EL (cell line): ENCODE measurements at places on chromosomes 2 and 18.

DNA sequence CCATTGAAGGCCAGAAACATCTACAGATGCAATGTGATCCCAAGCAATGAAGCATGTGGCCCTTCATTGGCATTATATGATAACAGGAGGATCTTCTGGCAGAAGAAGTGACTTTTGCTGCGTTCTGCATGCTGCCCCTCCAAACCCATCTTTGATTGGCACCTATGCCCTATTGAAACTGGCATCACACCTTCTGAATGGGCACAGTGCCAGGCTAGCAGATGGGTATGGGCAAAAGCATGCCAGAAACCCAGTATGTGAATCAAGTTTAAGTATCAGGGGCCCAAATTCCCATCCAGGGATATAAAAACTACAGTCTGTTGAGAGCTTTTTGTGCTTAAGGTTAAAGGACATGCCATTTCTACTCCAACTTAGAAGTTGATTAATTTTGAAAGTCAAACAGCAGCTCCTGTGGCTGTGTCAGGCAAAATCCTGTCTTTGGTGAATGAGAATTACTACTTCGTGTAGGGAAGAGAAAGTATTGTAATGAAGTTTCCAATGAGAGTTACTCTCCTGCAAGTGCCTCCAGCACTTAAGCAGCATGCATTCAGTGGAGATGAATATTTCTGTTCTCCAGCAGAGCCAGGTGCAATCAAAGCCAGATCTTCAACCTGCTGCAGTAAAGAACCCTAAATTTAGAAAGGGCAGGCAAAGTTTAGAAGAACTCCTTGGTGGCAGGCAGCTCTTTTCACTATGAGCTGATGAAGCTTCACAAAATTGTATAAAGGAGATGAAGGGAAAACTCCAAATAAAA is 8.6 kb downstream of the VRK2 start:
- DNase-seq: no peak

GRCh38 chr18:49352321-49352720 is 108.1 kb downstream of the DYM start:
- no peak for DNase-seq

GRCh38 chr2:174729797-174730697 is 34.2 kb downstream of the CHRNA1 start:
- peak; percentile 26 for DNase-seq

DNA sequence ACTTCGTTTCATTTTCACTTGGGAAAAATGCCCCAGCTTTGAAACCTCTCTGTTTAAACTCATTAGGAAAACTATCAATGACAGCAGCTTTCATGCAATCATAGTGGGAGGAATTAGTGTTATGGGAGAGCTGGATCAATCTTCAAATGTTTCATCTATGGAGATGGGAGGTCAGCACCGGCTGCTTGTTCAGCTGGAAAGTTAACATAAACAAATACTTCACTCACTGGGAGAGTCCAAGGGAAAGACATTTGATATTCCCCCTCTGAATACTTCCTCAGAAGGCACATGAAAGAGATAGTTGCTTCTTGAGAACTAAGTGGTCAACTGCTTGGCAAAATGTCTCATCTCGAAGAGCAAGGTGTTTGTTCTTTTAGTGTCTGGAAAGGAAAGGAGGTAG is 7.3 kb downstream of the LYPD1 start:
- peak; percentile 11 for DNase-seq

DNA sequence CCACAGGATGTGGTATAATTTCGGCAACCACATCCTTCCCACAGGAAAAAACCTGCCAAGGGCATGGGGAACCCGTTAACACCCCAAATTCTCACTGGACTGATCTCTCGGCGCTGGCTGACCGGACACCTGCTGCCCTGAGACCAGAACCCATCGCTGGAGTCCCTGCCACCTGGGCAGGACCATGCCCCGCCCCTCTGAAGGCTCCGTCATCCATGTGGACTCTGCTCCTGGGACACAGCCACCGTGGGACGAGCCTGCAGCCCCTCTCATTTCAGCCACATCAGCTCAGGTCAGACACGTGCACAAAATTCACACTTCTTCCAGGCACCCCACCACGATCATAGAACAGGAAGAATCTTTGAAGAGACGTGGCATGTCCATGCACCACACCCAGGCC is 108.2 kb downstream of the ZNF516 start:
- DNase-seq: no peak

- no peak for DNase-seq
Measured at GRCh38 chr2:22901471-22902179, 483.4 kb upstream of the KLHL29 start.

- peak; percentile 34 for DNase-seq
Measured at GRCh38 chr2:228039752-228040534, 141.5 kb downstream of the SPHKAP start.

DNA sequence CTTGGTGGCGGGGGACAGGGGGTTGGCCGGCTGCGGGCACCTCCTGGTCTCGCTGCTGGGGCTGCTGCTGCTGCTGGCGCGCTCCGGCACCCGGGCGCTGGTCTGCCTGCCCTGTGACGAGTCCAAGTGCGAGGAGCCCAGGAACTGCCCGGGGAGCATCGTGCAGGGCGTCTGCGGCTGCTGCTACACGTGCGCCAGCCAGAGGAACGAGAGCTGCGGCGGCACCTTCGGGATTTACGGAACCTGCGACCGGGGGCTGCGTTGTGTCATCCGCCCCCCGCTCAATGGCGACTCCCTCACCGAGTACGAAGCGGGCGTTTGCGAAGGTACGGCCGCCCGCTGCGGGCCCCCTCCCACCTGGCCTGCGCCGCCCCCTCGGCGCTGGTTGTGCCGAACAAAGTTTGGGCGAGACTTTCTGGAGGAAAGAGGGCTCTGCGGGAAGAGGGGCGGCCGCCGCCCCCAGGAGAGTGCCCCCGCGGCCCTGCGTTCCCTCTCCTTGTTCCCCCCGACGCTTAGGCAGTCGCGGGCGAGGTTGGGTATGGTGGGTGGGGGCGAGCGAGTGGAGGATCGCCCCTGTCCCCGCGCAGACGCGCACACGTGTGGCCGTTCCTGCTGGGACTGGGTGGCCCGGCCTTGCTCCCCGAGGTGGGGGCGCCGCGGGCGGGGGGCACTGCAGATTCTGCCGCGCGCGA is 866 bp downstream of the CRIM1 start:
- DNase-seq: no peak

- no peak for DNase-seq
Measured at GRCh38 chr2:143383016-143383415, 253.8 kb downstream of the ARHGAP15 start.

- DNase-seq: no peak
Measured at GRCh38 chr2:191907091-191907490, 60.2 kb upstream of the CAVIN2 start.

DNA sequence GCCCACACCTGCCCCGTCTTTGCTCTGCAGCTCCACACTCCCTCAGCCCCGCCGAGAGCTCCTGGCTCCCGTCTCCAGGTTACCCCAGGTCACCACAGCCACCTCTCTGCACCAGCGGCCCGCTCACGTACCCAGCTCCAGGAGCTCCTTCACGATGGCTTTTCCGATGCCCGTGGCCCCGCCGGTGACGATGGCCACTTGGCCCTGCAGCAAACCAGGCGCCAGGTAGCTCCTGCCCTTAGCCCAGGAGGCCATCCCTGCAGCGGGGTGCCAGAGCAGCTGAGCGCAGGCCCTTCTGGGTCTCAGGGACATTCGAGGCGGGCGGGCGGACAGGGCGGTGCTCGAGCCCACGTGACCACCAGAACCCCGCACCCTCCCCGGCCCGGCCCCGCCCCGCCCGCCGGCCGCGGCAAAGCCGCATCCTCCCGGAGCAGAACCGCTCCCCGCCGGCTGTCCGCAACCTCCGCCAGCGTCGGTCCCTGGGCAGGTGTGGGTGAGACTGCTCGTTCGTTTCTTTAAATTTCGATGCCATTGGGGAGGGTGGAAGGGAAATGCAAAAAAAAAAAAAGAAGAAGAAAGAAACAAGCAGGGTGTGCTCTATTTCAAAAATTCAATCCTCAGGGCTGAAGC is at the start of the genes PECR and TMEM169:
PECR (minus strand) TSS at position 323 of the 630 bp plus-strand sequence; CDS start at position 255, 68 bp downstream.
TMEM169 (plus strand) TSS at position 433 of the 630 bp plus-strand sequence. CDS start 14,045 bp downstream, outside the sequence.
- peak; percentile 70 for DNase-seq

GRCh38 chr2:157173740-157174184 is 83.7 kb upstream of the GALNT5 start:
- peak; percentile 98 for DNase-seq

DNA sequence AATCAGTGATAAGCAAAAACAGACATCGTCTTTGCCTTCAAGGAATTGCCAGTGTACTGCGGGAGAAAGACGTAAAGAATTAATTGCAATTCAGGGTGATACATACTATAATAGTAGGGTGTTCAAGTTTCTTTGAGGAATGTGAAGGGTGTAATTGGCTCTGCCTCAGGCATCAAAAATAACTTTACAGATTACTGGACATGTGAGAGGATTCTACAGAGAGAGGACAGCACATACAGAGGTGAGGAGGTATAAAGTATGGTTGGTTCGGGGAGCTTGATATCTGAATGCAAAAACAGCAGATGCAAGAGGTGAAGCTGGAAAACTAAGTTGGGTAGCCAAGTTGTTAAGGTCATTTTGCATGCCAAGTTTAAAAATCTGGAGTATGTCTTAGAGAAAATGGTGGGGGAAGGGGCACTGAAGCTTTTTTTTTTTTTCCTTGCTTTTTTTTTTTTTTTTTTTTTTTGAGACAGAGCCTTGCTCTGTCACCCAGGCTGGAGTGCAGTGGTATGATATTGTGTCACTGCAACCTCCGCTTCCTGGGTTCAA is 227.5 kb upstream of the FOSL2 start:
- no peak for DNase-seq

DNA sequence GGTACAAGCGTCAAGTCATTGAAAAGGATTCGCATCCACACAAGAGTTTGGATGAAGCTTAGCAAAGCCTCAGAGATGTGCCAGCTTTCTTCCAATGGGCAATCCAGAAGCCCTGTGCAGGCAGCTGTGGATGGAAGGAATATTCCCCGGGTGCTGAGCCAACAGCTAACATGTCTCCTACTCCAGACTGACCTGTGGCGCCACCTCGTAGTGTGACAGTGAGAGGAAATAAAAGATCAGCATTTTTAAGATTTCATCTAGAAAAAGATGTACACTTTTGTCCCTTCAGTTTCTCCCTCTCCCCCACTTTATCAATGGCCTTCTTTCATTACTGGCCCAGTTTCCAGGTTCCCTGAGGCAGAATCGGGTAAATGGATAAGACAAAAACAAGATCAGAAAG is 48.9 kb upstream of the SPATS2L start:
- DNase-seq: no peak

DNA sequence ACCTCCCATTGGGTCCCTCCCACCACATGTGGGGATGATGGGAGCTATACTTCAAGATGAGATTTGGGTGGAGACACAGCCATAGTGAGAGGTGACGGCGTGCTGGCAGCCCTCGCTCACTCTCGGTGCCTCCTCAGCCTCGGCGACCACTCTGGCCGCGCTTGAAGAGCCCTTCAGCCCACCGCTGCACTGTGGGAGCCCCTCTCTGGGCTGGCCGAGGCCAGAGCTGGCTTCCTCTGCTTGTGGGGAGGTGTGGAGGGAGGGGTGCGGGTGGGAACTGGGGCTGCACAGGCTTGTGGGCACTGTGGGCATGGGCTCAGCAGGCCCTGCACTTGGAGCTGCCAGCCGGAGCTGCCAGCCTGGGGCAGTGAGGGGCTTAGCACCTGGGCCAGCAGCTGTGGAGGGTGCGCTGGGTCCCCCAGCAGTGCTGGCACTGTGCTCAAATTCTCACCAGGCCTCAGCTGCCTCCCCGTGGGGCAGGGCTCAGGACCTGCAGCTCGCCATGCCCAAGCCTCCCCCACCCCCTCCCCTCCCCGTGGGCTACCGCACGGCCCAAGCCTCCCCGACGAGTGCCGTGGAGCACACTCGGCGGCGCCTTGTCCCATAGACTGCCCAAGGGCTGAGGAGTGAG is 73.0 kb downstream of the SERPINB8 start:
- DNase-seq: no peak

DNA sequence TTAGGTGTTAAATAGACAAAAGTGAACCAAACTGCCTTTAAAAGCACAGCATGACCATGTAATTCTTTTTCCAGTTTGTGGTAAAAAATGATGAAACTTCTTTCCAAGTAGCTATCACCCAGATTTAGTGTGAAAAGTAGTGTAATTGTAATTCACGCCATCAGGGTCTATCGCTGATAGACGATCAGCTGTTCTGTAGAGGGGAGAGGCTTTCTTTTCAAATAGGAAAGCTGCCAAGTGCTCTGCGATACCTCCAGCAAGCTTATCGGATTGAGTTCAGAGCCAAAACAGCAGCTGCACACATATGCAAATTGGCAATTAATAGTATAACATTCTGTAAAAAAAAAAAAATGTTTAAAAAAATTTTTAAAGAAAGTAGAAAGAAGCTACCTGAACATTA is 61.9 kb upstream of the PSMD14 start:
- no peak for DNase-seq

GRCh38 chr2:216033403-216033802 is 20.1 kb upstream of the MREG start:
- no peak for DNase-seq

- DNase-seq: no peak
Measured at GRCh38 chr2:160474319-160474645, 19.3 kb downstream of the RBMS1 start.
